Kidney epithelial cell (primary cell): ENCODE measurements at places on chromosomes 3 and 15.
A peak's percentile ranks its signal among the peaks of the same experiment; 100 is the strongest.

- DNase-seq: no peak
These were observed 73.0 kb downstream of the EEFSEC start for GRCh38 chr3:128226186-128226725.

- DNase-seq: no peak
These were observed 84.6 kb downstream of the NUP210 start for GRCh38 chr3:13335503-13335902.

GRCh38 chr3:53677413-53677812 is 168.8 kb downstream of the CHDH start:
- DNase-seq: no peak

GRCh38 chr3:88311826-88312225 is 162.1 kb downstream of the C3orf38 start:
- no peak for DNase-seq

DNA sequence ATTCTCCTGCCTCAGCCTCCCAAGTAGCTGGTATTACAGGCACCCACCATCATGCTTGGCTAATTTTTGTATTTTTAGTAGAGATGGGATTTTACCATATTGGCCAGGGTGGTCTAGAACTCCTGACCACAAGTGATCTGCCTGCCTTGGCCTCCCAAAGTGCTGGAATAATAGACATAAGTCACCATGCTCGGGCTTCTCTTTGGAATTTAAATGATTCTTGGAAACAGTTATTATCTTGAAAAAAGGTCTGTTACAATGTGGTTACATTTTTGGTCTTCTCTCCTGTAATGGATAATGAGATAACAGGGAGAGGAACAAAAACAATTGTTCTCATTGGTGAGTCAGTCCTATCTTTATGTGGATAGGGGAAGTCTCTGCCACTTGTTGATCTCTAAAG is 59.8 kb upstream of the AADACL2 start:
- no peak for DNase-seq

DNA sequence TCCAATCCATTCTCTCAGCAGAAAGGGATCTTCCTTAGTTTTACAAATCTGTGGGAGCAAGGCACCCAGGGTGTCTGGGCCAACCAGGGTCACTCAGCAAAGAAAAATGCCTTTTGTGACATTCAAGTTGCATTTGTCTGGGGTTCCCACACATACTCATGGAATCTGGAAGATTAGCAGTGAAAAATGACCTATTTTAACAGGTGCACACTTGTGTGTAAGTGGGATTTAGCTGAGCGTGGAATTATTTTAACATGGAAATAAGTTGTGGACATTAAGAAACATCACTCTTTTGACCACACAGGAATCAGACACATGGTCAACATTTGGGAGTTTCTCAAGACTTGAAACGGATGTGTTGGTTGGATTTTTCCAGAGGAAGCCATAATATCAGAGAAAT is 234.9 kb downstream of the OPA1 start:
- no peak for DNase-seq

- DNase-seq: no peak
These were observed 9.5 kb downstream of the SEC22C start for GRCh38 chr3:42572278-42572677.

- peak; percentile 78 for DNase-seq
These were observed 45.8 kb downstream of the MITF start for GRCh38 chr3:69784954-69785514.

DNA sequence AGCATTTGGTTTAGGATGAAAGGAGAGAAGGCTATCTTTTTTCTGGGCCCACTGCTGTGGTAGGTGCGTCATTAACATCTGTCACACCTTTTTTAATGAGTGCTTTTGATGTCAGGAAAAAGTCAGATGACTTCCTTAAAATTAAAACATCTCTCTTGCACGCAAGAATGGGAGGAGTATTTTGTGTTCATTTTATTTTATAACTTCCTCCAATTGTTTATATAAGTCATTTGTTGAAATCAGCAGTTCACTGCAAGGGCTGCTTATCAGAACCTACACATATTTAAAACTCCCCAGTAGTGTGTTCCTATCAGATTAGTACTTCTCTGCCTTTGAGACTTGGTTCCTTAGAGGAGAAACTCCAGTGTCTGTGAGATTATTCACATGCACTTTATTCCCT is 143.8 kb downstream of the NEO1 start:
- no peak for DNase-seq

- no peak for DNase-seq
These were observed 26.3 kb downstream of the GABRR3 start for GRCh38 chr3:98008855-98009254.

DNA sequence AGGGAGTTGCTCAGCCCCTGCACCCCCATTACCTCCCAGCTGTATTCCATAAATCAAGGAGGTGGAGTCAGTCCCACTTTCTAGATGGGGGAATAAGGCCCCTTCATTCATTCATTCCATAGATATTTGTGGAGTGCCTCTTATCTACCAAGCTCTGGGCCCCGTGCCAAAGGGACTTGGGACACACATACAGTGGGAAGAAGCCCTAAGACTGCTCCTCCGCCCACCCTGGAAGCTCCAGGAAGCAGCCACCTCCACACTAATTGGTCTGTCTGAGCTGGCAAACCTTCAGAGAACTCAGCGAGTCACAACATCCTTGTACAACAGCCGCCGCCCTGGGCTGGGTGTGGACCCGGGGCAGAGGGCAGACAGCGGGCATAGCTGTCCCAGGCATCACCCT is 6.4 kb downstream of the STRA6 start:
- no peak for DNase-seq

DNA sequence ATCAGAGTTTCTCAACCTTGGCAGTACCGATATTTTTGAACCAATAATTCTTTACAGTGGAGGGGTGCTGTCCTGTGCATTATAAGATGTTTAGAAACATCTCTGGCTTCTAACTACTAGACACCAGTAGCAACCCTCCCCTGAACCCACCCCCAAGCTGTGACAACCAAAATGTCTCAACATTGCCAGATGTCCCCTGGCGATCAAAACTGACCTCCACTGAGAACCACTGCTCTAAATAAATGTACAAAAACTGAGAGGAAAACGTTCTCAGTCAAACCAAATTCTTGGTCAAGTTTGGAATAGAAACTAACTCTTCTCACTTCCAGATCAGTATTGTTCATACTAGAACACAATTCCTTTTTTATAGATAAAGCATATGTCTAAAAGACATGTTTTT is 58.5 kb downstream of the GPR160 start:
- no peak for DNase-seq

DNA sequence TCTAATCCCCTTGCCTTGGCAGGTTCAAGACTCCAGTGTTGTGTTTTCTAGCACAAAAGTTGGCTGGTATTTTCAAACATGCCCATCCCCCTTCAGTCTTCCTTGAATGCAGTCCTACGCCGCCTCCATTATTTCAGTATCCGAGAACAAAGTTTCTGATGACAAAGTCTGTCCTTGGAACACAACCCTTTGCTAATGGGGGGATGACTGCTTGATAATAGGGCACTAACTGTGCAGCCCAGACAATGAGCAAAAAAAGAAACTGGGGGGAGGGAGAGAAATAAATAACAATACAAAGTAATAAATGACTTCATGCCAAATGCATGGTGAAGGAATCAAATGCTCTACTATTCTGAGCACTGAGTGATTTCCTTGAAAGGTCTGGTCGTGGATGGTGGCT is 310.1 kb downstream of the FOXP1 start:
- DNase-seq: no peak

GRCh38 chr3:140298569-140299070 is 363.6 kb downstream of the CLSTN2 start:
- no peak for DNase-seq

GRCh38 chr15:75107908-75108838 is 84.8 kb downstream of the PPCDC start:
- peak; percentile 88 for DNase-seq

DNA sequence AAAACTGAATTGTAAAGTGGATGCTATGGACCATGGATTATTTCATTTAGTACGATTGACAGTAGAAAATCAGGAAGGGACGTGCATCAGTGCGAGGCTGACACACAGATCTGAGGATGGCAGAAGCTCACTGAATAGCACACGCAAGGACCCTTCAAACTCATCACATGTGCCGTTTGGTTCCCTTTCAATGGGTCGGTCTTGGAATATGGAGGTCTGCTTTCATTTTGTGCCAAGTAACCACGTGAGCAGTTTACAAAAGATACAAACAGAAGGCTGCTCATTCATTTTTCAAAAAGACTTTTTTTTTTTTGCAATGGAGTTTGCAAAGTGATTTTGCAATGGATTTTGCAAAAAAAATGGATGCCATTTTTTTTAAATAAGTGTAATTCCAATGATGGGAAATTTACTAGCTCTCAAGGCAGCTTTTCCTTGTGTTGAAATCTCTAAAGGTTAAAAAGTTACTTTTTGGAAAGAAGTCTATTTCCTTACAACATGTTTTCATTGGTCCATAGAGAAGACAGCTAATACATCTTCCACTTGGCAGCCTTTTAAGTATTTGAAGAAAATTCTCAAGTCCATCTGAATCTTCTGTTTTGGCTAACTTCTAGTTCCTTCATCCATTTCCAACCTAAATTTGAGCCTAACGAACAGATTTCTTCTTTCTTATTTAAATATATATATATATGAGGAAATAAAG is 392.3 kb upstream of the TPRG1 start:
- DNase-seq: no peak

DNA sequence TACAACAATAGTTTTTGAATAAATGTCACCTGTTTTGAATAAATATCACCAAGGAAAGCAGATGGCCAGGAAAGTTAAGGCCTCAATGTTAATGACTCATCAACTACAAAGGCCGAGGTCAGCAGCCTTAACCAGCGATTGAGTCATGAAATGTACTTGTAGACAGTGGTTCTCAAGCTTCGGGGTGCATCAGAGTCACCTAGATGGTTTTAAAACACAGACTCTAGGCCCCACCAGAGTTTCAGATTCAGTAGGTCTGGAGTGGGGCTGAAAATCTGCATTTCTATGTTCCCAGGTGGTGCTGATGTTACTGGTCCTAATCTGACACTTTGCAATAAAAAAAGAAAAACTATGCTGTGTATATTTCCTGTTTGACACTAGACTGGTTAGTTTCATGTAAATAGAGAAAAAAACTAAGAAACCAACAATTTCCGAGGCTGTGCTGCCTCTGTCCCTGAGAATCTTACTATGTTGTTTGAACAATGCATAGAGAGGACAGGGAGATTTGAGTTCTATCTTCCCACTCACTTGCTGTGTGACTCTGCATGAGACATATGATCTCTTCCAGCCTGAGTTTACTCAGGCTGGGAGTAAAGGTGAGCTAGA is 9.8 kb downstream of the RAB27A start:
- peak; percentile 90 for DNase-seq

DNA sequence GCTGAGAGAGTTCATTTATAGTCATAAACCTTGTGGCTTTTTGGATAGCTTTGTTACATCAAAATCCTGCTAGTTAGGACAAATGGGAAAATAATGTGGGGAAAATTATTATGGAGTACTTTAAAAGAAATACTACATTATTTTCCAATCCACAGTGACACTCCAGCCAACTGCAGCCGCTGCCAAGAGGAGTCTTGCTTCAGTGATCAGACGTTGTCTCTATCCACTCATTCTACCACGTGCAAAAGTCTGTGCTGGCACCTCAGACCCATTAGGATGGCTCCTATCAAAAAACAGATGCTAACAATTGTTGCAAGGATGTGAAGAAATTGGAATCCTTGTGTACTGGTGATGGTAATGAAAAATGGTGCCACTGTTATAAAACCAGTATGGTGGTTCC is 128.6 kb upstream of the IQSEC1 start:
- DNase-seq: no peak

- no peak for DNase-seq
These were observed 27.6 kb upstream of the ZFAND6 start for GRCh38 chr15:80031841-80032240.

DNA sequence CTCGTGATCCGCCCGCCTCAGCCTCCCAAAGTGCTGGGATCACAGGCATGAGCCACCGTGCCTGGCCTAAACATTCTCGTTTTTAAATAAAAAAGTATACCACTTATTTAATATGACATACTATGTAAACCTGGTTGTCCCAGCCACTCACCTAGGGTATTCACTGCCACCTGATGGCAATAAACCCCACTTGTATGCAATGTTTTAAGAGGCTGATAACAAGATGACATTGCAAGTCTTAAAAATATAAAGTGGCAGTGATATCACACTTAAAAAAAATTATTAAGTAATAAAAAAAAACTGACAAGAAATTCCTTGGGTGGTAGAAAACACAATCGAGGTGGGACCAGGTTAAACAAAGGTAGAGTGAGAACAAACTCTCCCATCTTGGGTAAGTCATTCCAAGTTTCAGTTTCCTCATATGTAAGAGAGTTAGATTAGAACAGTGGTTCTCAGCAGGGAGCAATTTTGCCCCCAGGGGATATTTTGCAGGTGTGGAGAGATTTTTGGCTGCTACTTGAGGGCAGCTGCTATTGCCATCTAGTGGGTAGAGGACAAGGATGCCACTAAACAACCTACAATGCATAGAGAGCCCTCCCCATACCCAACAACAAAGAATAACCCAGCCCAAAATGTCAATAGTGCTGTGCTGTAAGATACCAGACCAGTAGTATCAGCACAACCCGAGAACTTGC is 14.5 kb downstream of the ARF4 start:
- no peak for DNase-seq

- no peak for DNase-seq
These were observed 7.2 kb upstream of the EXOG start for GRCh38 chr3:38488949-38489348.

DNA sequence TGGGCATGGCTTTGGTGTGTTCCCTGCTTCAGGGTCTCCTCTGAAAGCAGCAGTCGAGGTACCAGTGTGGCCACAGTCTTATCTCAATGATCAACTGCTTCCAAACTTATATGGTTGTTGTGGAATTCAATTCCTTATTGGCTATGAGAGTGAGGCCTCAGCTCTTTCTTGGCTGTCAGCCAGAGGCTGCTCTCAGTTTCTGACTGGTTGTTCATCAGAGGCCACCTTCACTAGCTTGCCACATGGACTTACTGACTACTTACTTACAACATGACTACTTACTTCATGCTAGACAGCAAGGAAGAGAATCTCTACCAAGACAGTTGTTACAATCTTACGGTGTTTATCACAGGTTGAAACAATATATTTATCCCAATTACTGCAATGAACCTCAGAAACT is 789.2 kb downstream of the DIPK2A start:
- no peak for DNase-seq

GRCh38 chr3:148205977-148206376 is 491.7 kb upstream of the AGTR1 start:
- DNase-seq: no peak

DNA sequence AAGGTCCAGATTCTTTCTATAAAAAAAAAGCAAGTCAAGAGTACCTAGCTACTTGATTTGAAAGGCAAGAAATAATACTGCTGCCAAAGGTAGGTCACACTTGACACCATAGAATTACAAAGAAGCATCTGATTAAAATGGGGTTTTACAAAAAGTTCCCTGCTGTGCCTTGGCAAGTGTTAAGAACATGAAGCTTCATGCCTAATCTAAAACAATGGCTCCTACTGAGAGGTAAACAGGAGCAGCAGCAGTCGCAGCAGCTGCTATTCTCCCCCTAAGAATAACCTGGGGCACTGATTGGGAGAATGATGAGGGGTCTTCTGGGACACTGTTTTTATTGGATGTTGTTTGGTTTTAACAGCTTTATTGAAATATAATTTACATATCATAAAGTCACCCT is 14.1 kb downstream of the UBP1 start:
- no peak for DNase-seq
